ENCODE measurements at places on chromosomes 6 and 20.

- no peak for DNase-seq
Observed at GRCh38 chr20:38181971-38182370, 16.9 kb upstream of the TGM2 start.

GRCh38 chr6:158850807-158851115 lies 31.6 kb upstream of the EZR start:
- DNase-seq: no peak

GRCh38 chr20:57622201-57622570 lies 2.0 kb upstream of the ZBP1 start:
- DNase-seq: no peak

GRCh38 chr6:25872814-25873213 lies 1.2 kb downstream of the SLC17A3 start:
- DNase-seq: no peak

GRCh38 chr6:67683960-67684359 lies 951.1 kb upstream of the ADGRB3 start:
- DNase-seq: no peak

- peak; percentile 63 for DNase-seq
Observed at GRCh38 chr6:135851442-135852271, at the start of gene PDE7B. PDE7B (plus strand) TSS chr6:135851701.

DNA sequence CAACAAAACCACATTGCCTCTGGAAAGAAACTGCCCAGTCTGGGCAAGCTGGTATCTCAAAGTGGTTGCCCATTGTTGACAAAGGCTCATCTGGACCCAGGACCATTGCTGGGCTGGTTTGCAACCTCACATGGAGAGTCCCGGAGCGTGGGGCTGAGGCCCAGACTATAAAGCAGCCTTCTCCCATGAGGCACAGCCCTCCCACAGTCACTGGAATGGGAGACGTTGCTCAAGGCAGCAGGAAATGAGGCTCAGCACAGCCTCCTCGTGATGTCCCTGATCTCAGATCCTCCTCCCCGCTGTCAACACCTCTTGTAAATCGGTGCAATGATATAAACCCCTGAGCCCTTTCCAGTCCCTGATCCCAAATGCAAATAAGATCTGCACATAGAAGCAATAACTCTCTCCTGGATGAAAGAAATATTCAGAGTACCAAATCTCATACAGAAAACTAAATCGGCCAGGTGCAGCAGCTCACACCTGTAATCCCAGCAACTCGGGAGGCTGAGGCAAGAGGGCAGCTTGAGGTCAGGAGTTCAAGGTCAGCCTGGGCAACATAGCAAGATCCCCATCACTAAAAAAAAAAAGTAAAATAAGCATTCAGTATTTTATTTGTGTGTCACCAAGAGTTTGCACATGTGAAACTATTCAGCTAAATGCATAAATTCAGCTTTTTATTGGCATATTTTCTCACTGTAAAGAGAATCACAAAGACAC lies 103.0 kb upstream of the RREB1 start:
- DNase-seq: no peak

- peak; percentile 53 for DNase-seq
Observed at GRCh38 chr6:117771403-117771802, 96.1 kb downstream of the NUS1 start.

DNA sequence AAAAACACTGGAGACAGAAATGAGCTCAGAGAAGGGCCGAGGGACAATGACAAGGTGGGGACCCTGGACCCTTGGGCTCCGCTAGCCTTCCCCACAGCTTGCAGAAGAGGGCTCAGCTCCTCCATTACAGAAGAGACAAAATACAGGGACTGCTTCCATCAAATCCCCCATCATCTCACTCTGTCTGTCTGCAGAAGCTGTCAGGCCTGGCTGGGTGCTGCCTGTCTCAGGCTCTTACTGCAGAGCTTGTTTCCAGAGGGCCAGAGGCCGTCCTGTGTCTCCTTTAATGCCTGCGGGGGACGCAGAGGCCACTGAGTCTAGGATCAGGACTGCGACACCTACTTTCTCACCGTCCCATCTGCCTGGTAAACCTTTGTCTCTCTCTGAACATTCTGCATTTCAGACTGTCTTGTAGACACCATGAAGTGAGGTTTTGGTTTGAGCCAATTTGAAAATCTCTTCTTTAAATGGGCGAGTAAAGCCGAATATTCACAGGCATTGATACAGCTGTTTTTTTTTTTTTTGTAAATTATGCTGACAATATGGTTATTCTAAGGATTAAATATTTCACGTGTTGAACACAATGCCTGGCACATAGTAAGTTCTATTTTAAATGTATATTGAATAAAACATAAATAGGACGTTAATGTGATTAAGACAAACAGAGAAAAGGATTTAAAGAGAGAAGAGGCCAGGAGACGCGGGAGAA lies 28.3 kb downstream of the RNASET2 start:
- DNase-seq: no peak

GRCh38 chr6:106830930-106831329 lies 143.6 kb downstream of the CD24 start:
- no peak for DNase-seq

DNA sequence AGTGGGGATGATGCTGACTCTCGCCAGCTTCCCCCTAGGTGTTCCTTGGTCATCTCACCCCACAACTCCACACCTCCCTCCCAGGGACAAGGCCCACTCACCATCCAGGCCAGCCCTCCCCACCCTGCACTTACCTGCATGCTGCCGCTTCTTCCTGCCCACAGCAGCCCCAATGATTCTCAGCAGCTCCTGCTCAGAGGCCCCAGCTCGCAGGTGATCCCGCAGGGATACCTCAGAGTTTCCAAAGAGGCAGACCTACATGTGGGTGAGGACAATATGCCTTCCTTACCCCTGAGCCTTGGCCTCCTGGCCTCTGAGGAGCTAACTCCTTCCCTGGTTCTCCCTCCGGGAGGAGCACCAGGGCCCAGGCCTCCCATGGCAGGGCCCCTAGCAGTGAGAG lies 24.6 kb downstream of the MOCS1 start:
- no peak for DNase-seq

GRCh38 chr6:155108070-155108820 lies 113.1 kb downstream of the TIAM2 start:
- no peak for DNase-seq

- DNase-seq: no peak
Observed at GRCh38 chr20:44800391-44801046, 9.8 kb downstream of the RIMS4 start.

GRCh38 chr20:23341073-23341472 lies 9.5 kb upstream of the NXT1 start:
- DNase-seq: no peak

DNA sequence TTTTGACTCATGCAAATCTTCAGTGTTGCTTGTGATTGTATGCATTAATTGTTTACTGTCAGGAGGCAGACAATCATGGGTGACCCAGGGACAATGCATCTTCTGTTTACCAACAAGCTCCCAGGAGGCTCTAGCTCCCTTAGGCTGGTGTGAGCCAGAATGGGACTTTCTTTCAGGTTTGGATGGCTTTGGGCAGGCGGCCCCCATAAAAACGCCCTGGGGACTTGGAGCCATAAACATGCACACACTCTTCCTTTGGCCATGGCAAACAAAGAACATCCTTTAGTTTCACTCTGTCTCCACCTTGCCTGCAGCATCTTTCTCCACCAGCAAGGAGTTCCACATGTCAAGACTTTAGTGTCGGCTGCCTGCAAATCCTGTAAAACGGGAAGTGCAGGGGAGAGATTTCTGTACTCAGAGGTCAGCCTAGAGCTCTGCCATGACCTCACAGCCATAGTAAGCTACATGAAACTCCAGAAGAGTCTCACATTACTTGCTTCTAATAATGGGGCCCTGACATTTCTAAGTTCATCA lies 127.6 kb downstream of the MAP3K7 start:
- DNase-seq: no peak

- no peak for DNase-seq
Observed at GRCh38 chr6:134117409-134117808, 65.0 kb upstream of the SLC2A12 start.

DNA sequence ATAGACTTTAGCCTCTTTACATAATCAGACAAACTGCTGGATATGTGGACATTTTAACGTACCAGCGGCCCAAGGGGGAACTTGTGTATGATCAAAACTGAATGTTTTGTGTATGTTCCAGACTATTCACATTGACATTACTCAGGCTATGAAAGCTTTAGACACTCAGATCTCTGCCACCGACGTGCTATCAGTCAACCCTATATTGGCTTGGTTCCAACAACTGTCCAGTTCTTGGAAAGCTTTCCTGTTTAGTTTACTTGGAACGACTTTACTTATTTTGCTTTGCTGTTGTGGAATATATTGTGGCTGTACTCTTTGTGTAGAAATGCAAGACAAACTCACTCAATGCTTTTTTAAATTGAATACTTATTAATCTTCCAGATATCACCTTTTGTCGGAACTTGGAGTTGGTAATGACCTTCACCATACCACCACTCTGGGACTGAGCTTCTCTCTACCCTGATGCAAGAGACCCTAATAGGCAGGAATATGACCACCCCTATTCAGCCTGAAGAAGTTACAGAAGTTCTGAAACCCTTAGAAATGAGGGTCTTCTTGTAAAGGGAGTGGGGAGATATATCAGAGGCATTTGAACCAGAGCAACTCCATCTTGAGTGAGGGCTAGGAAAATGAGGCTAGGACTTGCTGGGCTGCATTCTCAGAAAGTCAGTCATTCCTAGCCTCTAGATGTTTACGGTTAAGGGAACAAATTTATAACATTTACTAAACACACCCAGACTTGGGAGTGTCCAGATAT lies 49.0 kb upstream of the PAX1 start:
- no peak for DNase-seq

GRCh38 chr20:53227523-53227922 lies 255.4 kb downstream of the TSHZ2 start:
- DNase-seq: no peak

DNA sequence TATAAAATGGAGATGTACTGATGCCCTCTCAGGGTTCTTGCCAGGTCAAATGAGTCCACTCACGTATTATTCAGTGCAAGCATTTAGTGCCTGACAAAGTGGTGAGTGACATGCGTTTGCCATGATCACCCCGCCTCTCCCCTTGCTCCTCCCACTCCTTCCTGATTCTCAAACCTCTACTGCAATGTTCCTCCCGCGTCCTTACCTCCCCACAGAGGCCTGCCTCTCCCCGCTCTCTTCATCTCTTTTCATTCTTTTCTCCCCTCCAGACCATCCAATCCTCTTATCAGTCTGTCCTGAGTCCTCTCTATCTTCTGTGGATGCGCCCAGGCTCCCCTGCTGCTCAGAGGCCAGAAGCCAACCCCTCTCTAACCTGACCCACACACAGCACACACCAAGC lies 40.7 kb downstream of the KCNK5 start:
- DNase-seq: no peak

DNA sequence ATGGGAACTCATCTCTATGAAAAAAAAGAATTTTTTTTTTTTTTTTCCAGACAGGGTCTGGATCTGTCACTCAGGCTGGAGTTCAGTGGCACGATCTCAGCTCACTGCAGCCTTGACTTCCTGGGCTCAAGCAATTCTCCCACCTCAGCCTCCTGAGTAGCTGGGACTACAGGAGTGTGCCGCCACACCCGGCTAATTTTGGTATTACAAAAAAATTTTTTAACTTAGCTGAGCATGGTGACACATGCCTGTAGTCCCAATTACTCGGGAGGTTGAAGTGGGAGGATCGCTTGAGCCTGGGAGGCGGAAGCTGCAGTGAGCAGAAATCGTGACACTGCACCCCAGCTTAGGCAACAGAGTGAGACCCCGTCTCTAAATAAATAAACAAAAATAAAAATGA lies 7.5 kb downstream of the DEF6 start:
- DNase-seq: no peak

DNA sequence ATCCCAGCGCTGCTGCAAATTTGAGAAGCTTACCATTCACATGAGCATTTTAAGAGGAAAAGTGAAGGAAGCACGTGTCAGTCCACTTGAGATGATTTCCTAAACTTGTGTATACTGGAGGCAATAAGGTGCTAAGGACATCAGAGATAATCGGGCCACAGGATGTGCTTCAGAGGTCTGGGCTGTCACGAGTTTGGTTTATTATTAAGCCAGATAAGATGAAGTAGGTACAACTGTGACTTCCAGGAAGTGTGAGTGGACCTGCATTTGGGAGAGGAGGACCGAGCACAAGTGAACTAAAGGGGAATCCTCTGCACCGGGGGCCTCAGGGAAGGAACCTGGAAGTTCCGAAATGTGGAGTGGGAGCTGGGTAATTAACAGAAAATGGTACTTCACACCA lies 1.4 kb downstream of the SAMD5 start:
- no peak for DNase-seq

DNA sequence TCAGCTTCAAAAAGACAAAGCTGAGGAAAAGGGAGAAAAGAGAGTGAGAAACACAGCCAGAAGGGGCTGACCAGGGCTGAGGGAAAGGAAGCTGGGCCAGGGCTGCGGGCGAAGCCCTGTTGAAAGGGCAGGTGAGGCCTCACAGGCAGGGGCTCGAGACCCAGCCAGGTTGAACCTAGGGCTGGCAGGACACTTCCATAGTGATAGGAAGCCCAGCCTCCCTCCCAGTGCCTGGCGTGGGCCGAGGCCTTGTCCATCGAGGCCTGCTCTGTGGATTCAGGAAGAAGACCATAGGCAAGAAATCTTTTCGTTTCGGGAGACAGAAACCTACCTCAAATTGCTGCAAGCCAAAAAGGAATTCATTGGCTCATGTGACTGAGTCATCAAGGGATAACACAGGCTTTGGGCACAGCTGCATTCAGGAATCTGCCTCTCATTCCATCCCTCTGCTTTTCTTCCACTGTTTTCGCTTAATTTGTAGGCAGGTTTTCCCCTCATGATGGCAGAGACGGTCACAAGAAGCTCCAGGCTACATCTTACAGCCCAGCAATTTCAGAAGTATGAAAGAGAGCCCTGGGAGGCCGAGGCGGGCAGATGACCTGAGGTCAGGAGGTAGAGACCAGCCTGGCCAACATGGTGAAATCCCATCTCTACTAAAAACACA lies 311.1 kb upstream of the SULF2 start:
- DNase-seq: no peak

DNA sequence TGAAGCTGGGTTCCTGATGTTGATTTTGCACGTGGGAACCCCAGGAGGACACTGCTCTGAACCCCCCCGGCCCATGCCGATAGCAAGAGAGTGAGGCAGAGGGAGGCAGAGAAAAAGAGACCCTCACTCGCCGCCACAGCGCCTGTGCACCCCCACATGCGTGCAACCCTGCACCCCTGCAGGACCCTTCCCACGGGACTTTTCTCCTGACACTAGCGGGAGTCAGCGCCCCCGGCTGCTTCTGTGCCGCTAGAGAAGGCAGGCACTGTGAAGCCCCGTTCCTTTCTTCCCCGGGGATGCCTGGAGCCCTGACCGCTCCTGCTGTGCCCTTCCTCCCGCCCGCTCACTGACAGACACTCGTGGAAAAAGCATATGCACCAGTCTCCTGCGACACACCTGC lies 67.4 kb downstream of the GMPR start:
- DNase-seq: no peak

GRCh38 chr6:106162921-106163320 lies 76.8 kb downstream of the PRDM1 start:
- no peak for DNase-seq
